ENCODE measurements at places on chromosomes 11 and 22. TPM values are rescaled to one million over a fixed set of nuclear protein-coding genes. Genes with fewer than 3 reads are reported as not detected.

GRCh38 chr11:19907008-19907579 lies 194.5 kb downstream of the NAV2 start:
- no peak for DNase-seq

- no peak for DNase-seq
Measured at GRCh38 chr11:60390419-60390818, 5.8 kb upstream of the MS4A14 start.

- peak; percentile 79 for DNase-seq
Measured at GRCh38 chr11:44634401-44635281, 69.2 kb downstream of the CD82 start.

The DUSP8 gene
- total RNA-seq: 7.7 TPM

- DNase-seq: no peak
Measured at GRCh38 chr11:115605871-115606497, 101.8 kb upstream of the CADM1 start.

- peak; percentile 64 for DNase-seq
Measured at GRCh38 chr11:46675288-46675851, 25.0 kb downstream of the ARHGAP1 start.

DNA sequence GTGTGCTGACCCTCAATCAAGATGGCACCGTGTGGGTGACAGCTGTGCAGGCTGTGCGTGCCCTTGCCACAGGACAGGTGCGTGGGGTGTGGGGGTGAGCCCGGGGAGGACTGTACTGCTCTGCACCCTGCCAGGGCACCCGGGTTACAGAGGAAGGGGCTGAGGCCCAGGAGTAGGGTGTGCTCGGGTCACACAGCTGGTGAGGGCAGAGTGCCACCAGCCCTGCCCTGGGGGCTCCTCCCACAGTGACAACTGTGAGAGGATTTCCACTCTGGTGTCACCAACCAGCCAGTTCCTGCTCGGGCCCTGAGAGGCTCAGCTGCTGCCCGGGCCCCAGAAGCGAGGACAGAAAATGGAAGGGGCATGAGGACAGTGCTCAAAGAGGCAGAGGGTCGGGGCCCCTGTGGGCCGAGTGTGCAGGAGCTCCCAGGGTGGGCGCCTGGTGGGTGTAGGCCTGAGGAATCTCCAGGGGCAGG lies 20.5 kb downstream of the TRMU start:
- DNase-seq: no peak

DNA sequence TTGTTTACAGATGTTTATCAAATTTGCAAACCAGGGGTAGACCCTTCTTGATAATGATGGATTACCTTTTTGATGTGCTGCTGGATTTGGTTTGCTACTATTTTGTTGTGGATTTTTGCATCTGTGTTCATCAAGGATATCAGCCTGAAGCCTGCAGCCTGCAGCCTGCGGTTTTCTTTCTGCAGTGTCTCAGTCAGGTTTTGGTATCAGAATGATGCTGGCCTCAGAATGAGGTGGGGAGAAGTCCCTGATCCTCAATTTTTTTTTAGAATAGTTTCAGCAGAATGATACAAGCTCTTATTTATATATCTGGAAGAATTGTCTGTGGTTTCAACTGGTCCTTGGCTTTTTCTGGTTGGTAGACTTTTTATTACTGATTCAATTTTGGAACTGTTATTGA lies 19.7 kb upstream of the RAB38 start:
- DNase-seq: no peak

The LPXN gene
- 5.0 TPM for total RNA-seq

DNA sequence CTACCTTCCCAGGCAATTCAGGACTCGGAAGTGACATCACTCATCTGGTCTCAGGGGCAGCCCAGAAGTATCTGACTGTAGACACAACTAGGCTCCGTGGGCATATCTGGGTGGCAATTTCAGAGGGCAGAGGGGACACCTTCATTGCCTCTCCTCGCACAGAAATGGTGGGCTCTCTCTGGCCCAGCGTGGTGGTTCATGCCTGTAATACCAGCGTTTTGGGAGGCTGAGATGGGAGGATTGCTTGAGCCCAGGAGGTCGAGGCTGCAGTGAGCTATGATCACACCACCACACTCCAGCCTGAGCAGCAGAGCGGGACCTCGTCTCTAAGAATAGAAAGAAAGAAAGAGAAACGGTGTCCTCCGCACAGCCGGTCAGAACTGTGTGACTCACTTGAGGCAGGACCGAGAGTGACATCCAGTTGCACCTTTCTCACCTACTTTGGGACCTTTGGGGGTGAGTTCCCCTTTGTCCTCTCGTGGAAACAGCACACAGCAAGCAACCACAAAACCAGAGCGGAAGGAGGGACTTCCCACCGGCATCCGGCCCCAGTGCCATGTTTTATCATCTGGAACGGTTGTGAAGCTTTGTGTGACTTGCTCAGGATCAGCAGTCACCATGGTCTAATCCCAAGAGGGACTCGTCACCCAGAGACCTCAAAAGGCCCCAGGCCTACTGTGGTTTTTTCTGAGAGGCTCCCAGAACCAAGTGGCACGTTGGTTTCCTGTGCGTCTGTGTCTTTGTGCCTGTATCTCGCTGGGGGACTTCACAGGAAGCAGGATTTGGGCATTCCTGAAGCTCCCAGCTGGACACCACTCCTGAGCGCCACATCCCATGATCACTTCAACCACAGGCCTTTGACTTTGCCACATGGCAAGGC lies 38.4 kb upstream of the EMID1 start:
- no peak for DNase-seq

The SEZ6L gene
- 0.37 TPM for total RNA-seq

GRCh38 chr11:110376711-110377324 lies 52.9 kb upstream of the FDX1 start:
- DNase-seq: peak; percentile 64

DNA sequence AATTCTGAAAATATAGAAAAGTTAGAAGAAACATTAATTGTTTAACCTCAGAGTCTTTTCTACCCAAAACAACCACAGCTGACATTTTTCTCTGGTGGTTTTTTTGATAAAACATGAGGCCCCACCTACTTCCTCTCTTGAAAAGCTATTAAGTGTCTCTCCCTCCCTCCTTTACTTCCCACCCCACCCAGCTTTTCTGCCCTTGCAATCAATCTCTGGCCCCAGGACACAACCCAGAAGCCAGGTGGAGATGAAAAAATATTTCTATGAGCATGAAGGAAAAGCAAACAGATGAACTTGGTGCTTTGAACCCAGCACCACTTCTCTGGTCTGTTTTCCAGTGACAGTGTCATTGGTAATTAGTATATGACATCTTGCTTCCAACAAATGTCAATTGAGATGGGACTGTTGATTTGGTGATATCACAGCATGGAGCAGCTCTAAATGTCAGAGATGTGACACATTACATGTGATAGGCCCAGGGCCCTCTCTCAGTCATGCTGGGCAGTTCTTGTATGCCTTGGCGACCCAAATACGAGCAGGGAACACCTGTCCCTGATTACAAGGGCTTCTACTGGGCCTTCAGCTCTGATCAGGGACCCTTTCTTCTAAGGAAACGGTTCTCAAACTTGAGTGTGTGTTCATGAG lies 23.9 kb upstream of the TMPRSS13 start:
- DNase-seq: no peak

The MUC2 gene
- total RNA-seq: not detected

The HYLS1 gene
- 5.2 TPM for total RNA-seq

DNA sequence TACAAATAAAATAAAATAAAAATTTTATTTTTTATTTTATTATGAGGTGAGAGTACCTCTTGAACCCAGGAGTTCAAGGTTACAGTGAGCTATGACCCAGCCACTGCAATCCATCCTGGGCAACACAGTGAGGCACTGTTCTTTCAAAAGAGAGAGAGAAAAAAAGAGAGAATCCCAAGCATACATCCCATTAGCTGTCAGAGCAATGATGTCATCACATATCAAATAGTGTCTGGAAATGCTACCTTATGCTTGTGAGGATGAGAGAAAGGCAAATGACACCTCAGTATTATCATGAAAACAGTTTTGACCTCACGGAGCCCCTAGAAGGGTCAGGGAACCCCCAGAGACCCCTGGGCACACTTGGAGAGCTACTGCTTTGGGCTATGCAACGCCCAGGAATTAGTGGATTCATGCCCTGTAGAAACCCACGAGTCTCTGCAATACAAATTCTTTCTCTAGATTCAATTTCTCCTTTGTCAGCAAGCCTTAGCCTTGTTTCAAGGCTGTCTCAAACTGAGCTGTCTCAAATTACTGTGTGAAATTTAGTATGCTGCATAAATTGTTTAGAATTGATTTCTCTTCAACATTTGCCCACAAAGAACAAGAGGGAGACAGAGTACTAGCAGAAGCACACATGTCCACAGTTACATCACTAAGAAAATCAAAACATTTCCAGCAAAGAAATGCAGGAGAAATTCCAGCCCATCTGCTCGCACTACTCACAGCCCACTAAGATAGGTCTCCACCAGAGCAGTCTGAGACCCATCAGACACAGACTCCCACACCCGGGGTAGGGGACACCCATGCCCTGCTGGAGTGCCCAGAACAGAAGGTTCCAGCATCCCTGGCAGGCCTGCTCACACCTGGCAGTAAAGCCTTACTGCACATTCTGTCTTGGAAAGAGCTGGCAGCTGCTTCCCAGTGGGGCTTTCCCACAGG lies 18.1 kb downstream of the DGCR2 start:
- no peak for DNase-seq

GRCh38 chr22:48704335-48704734 lies 1123.3 kb downstream of the BRD1 start:
- no peak for DNase-seq

- no peak for DNase-seq
Measured at GRCh38 chr11:113272281-113272680, 42.1 kb upstream of the TTC12 start.

DNA sequence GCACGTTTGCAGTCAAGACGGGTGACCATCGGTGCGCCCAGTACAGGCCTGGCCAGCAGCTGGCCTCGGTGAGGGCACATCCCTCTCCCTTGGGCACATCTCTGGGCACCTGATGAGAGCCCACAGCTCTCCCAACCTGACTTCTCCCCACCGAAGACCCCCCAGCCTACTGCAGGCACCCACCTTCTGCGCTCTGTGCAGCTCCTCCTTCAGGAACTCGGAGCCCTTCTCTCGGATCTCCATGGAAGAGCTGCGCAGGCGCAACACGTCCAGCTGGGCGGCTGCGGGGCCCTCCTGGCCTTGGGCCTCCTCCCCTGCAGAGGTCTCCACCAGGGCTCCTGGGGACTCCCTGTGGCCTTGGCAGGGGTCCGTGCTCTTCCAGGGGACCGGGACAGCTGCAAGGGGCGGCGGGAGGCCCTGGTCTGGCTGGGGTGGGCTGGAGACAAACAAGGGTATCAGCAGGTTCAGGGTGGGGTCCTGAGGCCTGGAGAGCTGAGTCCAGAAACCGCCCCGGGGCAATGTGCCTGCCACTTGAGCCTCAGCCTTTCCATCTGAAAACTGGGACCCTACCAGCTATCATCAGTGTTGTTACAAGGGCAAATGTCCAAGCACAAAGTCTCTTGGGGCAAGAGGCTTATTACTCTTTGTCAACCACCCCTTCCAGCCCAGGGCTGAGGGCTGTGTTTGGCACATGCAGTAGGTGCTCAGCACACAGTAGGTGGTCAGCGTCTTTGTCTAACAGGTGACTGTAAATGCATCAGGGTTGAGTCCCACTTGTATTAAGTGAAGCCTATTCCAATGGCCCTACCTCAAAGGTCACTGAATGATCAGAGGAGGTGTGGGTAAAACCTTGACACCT lies 9.3 kb downstream of the RAB3IL1 start:
- peak; percentile 27 for DNase-seq

DNA sequence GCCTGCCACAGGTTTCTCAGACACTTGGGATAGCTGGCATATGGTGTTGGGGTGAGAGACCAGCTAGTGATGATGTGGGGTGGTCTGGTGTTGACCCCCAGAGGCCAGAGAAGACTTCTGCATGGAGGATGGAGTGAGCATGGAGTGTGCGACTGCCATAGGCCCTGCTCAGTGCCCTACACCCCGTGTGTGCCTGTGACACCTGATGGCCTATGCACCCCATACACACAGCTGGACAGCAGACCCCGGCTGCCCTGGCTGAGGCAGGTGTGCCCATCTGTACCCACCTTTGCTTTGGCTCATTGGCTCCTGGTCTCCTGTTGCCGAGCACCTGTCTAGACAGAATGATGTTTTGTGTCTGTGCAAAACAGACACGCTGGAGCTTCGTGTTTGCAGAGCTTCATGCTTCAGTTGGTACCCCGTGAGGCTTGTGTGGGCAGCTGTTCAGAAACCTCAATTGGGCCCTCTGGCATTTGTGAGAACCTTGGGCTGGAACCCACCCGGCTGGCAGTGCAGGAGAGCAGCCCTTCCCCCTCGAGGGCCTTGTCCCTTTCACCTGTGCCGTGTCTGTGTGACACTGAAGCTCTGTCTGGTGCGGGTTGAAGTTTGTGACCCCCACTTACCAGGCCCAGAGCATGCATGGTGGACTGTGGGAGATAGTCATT lies 27.6 kb downstream of the BCR start:
- no peak for DNase-seq

- DNase-seq: no peak
Measured at GRCh38 chr11:62201376-62201775, 7.1 kb upstream of the SCGB2A1 start.

DNA sequence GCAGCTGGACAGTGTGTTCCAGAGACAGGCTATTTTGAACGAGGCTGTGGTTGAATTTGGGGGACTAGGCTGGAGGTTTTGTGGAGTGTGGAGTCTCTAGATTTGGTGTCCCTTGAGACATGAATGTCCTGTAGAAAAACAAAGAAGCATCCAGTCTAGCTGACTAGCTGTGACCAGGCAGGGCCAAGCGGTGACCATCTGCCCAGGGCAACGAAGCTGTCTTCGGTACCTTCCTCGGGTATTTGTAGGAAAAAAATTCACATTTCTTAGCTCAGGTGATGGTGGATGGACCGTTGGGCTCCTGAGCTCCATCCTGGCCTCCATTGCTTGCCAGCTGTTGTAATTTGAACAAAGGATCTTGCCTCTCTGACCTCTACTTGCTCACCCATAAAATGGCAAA lies 557.3 kb downstream of the MIAT start:
- DNase-seq: no peak

DNA sequence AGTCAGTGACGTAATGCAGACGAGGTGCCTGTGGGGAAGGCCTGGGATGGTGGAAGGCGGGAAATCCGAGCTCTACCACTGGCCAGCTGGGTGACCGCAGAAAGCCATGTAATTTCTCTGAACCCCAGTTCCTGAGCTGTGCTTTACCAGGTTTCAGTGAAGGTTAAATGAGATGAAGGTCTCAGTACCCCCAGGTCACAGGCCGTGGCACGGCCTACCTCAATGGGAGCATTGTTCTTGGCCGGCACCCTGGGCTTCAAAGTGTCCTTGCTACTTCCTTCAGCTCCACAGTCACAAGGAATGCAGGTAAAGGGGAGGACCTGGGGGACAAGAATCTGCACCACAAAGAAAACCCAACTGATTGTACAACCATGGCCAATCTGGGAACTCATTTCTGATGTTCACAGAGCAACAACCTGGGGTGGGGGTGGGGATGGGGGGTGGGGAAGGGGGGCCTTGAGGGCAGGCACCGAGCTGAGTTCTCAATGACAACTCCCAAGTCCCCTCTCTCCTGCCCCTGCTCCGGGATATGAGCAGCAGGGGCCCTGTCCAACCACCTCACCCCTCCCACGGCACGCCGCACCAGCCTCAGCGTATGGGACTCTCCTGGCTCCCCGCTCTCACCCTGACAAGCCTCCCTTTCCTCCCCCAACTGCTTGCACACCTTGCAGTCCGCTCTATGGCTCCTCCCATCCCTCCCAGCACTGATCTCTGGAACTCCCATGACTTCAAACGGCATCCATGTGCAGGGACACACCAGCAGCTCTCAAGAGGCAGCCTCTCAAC lies 59.1 kb upstream of the ARFGAP3 start:
- DNase-seq: no peak

GRCh38 chr11:105821781-105822180 lies 200.3 kb downstream of the MSANTD4 start:
- no peak for DNase-seq
